ENCODE measurements at places on chromosomes 4 and X.

DNA sequence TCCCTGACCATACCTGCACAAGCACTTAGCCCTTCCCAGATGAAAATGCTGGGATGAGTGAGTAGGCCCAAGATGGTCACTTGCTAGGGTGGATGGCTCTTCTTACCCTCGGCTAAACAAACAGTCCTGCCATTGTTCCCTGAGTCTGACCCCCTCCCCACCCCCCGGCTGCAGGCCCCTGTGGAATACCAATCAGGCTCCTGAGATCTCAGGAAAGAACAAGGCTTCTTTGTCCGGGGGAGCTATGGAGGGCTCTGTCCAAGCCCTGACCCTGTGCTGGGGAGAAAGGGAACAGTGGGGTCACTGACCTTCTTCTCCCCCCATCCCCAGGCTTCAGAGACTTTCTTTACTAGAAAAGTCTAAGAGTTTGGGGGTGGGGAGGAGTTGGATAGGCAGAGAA, 6.0 kb downstream of the PLP1 start:
- no peak for DNase-seq

DNA sequence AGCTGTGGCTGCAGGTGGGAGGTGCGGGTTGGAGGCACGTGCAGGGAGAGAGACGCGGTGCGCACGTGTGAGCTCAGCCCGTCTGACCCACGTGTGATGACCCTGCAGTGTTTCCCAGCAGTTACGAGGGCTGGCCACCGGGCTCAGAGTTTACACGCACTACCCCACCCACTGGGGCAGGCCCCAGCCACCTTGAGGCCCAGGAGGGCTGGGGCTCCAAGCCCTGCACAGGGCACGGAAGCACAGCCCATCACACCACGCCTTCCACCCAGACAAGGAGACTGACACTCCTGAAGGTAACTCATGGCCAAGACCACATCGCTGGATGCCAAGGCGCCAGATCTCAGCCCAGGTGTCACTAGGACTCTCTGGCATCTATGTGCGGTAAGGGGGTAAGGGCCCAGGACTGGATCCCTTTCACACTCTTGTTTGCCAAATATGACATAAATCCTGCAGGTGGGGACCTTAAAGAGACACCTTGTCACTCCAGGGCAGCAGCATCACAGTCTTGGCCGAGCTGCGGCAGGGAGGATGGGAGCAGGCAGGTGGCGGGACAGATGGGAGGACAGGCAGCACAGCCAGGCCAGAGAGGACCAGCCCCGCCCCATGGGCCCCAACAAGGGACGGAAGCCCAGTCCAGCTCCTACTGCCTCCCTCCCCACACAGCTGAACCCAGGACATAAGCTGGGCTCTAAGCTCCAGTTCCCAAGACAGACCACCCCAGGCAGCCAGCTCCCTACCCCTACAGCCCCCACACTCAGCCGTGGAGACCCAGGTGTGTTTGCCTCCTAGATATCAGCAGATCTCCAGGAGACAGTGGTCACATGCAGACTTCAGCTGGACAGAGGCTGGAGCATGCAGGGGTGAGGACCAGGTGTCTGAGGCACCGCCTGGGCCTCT, 56.8 kb downstream of the ZFYVE28 start:
- no peak for DNase-seq

DNA sequence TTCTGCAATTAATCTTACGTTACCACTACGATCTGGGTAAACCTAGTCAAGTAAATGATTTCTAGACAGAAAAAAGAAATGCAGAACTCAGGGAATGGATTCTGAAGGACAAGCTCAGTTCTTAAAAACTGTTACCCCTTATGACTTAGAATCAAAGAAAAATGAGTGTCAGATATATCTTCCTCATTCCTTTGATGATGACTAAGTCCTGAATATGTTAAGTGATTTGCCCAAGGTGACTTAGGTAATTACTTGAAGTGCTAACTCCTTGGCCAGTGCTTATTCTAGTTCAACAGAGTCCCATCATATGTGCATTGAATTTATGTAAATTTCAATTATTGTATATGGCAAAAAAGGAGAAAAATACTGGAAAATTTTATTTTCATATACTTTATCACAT, 92.5 kb downstream of the PPEF1 start:
- no peak for DNase-seq

- no peak for DNase-seq
Measured at GRCh38 chrX:48910926-48911411, 477 bp downstream of the SLC35A2 start.

DNA sequence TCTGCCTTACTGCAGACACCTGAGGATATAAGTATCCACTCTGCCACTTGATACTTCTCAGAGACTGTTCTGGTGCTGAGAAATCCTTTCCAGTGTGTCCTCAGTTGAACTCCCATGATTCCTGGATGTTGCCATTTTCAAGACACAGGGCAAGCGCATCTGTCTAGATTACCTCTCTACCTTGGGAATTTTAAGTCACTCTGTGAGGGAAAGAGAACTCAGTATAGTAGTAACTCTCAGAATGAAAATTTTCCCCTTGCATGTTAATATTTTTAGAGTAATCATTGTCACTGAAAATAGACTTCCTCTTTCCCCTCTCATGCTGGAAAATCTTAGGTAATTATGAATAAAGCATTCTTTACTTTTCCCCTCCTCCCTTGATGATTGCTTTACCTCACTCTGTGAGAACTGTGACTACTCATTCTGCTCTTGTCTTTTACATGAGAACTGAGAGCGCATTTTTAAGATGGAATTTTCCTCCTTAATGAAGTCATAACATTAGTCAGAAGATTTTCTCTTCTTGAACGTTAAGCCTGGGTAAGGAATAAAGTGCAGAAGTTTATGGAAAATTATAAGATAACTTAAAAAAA, 45.0 kb downstream of the TET2 start:
- no peak for DNase-seq

Data from GM12891 (cell line).